Posterior vena cava (tissue), 2 donors: ENCODE measurements at places on chromosomes 1 and 21. TPM values are rescaled to one million over a fixed set of nuclear protein-coding genes. Genes with fewer than 3 reads are reported as not detected.
A peak's percentile ranks its signal among the peaks of the same experiment; 100 is the strongest.

ST6GALNAC5 gene
- 21.8 TPM for total RNA-seq

ARMH1 gene
- 1.0 TPM for total RNA-seq

CELA3B gene
- 2.5 TPM for total RNA-seq

TSPEAR gene
- total RNA-seq, result 0.48 TPM

SPRR2D gene
- total RNA-seq, result not detected

CLCN6 gene
- 16.9 TPM for total RNA-seq

RC3H1 gene
- total RNA-seq, result 25.8 TPM

RYR2 gene
- 7.6 TPM for total RNA-seq

MXRA8 gene
- total RNA-seq, result 174 TPM

FMN2 gene
- total RNA-seq, result 2.1 TPM

DNA sequence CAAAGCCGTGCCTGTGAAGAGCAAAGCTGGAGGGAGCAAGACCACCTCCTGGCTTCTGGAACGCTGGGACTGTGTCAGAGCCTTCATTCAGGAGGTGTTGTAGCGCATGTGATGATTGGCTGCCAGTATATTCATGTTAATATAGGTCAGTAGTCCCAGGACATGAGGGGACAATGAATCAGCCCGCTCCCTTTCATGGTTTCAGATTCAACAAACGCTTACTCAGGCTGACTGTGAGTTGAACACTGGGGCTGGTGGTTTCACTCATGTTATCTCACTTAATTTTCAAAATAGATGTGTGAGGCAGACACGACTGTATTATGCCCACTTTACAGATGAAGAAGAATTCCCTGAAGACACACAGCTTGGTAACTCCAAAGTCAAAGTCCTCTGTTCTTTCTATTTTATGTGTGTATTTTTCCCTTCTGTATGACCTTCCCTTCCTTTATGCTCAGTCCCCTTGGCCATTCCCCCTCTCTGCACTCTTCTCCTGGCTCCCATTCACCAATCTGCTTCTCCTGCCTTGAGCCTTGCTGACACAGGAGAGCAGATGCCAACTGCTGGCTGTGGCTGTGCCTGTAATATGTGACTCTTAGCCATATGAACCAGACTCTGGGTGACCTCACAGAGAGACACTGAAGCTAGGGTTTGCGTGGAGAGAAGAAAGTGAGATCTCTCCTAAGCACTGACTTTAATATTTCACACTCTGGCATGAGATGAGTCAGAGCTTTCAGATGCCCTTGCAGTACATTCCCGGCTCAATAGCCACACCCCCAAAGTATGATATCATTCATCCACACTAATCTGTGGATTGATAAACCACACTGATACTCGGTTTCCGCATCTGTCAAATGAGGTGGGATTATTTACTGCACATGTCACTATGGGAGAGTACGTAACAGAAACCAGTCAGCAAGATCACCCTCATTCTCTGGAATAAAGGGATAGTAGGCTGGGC, 31.4 kb upstream of the KIRREL1 start:
- no peak for DNase-seq

- no peak for DNase-seq
Observed at GRCh38 chr21:18954441-18954844, 550.9 kb upstream of the TMPRSS15 start.

DNA sequence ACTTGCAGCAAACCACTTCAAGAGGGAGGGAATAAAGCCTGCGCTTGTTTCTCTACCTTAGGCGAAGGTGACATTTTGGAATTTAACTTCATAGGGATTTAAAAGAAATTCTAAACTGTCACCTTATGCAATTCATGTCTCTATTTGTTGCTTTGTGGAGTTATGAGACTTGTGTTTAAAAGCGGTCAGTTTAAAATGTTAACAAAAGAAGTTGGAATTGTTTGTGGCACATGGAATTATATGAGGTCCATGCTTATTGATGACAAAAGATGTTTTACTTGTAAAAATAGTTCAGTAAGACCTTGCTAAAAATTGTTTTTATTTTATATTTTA, 15.8 kb downstream of the NR5A2 start:
- DNase-seq, result no peak

DNA sequence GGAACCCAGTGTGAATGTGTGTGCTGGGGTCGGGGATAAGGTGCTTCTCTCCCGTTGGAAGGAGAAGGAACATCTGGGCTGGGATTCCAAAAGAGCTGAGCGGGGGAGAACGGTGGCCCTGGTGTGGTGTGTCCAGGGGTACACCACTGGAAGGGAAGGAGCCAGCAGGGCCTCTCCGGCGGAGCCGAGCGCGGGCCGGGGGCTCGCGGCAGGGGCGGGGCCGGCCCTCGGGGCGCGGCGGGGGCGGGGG, 231 bp upstream of the RPS6KA1 start:
- no peak for DNase-seq

GRCh38 chr1:156924478-156925153, 4.2 kb downstream of the LRRC71 start:
- no peak for DNase-seq

DNA sequence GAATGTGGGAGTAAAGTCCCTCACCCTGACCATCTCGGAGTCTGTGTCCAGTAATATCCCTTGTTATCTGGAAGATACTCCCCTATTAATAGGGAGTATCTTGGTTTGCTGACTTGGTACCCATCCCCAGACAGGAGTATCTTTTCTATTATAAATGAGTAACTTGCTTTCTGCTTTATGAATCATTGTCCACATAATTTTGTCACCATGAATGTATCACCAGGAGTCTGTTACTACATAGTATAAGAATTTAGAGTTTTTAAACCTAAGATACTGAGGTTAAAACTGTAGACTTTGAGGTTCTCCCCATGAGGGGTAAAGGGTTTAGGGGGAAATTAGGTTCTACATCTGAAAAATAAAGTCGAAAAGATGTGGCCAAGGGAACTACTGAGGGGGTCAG, 175.6 kb downstream of the FCRL5 start:
- no peak for DNase-seq

DNA sequence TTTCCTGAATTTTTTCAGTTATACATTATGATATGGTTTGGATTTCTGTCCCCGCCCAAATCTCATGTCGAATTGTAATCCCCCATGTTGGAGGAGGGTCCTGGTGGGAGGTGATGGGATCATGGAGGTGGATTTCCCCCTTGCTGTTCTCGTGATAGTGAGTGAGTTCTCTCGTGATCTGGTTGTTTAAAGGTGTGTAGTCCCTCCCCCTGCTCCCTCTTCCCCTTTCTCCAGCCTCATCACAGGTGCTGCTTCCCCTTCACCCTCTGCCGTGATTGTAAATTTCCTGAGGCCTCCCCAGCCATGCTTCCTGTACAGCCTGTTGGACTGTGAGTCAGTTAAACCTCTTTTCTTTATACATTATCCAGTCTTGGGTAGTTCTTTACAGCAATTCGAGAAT, 93.2 kb upstream of the HNRNPU start:
- DNase-seq, result no peak

DNA sequence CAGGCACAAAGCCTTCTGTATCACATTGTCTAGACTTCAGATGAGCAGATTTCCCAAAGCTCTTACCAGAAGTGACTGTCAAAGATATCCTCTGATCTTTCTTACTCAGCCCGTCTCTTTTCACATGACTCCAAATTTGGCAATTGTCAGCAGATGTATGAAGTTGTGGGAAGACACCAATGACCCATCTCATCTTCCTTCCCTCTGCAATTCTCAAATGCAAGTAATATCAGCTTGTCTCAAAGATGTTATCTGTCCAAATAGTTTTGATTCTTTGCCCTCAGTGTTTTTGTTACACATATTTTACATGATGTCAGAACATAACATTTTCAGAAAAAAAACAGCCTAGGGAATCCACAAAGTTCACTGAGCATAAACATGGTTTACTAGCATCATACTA, 45.1 kb upstream of the RGS2 start:
- DNase-seq, result no peak

- no peak for DNase-seq
Observed at GRCh38 chr1:151949371-151950193, 40.3 kb upstream of the THEM4 start.

DNA sequence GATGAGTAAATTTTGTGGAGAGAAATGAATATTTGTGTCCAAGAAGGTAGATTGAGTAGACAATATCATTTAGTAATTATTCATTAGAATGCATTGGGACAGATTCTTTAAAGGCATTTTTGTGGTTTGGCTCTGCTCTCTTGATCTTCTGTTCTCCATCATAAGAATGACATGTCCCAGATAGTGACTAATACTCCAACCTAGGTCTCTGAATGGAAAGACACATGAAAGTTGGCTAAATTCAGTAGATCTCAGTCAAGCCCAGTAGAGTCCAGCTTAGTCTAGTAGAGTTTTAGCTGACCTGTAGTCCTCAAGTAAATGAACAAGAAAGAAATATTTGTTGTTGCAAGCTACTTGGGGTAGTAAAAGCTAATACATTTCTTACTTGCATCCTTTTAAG, 61.8 kb upstream of the DNAH14 start:
- no peak for DNase-seq

GRCh38 chr1:94153133-94153532, 32.2 kb upstream of the ABCA4 start:
- DNase-seq, result no peak

DNA sequence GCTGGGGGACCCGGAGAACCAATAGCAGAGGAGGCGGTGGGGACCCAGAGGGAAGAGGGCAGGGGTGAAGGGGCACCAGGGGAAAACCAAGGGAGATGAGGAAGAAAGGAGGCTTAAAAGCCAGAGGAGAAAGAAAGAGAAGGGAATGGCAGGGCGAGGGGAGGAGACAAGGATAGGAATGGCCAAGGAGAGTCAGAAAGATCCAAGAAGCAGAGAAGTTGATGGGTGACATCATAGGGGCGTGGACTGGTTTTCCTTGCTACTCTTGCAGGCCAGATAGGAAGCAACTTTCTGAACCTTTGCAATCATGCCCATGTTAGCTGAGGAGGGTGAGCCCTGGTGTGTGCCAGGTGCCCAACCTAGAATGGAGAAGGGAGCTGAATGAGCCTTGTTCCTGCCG, 5.4 kb downstream of the NPR1 start:
- DNase-seq, result peak; percentile 40

GRCh38 chr21:45147473-45148315, 73.3 kb downstream of the ADARB1 start:
- peak; percentile 70 for DNase-seq

DNA sequence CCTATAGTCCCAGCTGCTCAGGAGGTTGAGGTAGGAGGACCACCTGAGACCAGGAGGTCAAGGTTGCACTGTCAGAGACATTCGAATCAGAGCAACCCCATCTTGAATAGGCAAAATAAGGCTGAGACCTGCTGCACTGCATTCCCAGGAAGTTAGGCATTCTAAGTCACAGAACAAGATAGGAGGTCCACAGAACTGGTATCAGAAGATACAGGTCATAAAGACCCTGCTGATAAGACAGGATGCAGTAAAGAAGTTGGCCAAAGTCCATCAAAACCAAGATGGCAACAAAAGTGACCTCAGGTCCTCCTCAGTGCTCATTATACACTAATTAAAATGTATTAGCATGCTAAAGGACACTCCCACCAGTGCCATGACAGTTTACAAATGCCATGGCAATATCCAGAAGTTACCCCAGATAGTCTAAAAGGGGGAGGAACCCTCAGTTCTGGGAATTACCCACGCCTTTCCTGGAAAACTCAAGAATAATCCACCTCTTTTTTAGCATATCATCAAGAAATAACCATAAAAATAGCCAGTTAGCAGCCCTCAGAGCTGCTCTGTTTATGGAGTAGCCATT, 65.2 kb upstream of the KLHDC7A start:
- no peak for DNase-seq

DNA sequence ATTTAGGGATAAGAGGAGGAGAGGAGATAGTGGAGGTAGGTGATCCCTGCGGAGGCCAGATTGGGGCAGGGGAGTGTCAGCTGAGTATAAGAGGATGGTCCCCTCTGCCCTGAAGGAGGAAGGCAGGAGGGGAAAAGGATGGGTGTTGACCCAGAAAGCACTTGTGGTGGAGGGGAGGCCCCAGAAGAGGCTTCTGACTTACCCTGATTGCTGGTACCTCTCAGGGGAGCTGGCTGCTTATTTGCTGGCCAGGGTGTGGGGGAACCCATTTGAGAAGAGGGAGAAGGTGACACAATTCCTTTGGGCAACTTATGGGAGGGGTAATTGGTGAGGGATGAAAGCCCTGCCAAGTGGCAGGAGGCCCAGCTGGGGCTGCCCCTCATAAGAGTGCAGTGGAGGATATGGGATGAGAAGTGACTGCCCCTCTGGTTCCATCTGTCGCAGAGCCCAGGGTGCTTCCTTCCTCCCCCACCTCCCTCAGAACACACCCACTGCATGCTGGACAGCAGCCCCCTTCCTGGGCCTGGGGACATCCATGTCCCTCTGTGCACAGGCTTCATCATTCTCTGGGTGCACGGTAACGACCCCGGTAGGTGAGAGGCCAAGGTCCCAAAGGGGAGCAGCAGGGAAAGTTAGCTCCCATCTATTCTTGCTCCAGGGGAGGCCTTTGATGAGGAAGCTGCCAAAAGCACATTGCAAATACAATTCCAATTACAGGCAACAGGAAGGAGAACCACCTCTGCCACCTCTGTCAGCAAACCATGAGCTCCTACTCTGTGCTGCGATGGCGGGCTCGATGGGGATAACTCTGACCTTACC, 1.4 kb upstream of the PCSK9 start:
- DNase-seq, result peak; percentile 43

DNA sequence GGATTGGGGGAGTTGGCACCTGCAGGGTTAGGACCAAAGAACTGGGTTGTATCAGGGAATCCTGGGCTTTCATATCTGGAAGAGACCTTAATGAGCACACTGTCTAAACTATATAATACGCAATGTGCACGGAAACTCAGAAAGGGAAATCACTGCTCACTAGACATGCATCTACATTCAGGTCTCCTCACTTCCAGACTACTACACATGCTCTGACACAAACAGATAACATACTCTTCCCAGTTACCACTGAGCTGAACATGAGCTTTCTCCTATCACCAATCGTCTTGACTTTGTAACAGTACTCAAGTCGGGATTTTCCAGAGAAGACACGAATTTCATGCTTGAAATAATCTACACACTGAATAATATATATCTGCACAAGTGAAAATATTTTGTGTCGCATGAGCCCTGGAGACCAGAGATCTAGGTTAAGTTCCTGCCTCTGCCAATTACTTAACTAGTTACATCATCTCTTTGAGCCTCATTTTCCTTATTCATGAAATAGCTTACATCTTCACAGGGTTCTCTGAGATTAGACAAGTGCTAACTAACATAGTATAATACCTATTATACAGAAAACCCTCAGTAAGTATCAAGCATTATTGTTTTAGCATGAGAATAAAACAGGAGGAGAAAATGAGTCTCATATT, 101.1 kb downstream of the JAK1 start:
- DNase-seq, result no peak

GRCh38 chr1:216450227-216450626, 27.0 kb upstream of the USH2A start:
- DNase-seq, result no peak
